Occipital lobe (tissue), 3 donors: ENCODE measurements at places on chromosomes 6 and 20.
A peak's percentile ranks its signal among the peaks of the same experiment; 100 is the strongest.

GRCh38 chr6:83592770-83593394, 80.5 kb downstream of the PRSS35 start:
- DNase-seq, result no peak

DNA sequence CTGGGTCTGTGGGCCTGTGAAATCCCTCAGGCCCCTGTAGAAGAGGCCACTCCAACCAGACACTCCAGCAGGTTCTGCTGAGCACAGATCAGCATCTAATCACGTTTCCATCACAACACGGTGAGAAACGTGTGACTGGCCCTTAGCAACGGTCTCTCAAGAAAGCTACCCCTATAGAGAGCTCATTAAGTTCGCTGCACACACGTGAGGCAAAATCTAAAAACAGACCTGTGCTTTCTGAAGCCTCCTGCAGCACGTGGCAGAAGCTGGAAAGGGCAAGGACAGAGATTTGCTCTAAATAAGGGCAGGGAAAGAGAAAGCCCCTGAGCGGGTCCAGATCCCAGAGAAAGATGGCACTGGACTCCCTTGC, 56.5 kb downstream of the GPR6 start:
- no peak for DNase-seq

DNA sequence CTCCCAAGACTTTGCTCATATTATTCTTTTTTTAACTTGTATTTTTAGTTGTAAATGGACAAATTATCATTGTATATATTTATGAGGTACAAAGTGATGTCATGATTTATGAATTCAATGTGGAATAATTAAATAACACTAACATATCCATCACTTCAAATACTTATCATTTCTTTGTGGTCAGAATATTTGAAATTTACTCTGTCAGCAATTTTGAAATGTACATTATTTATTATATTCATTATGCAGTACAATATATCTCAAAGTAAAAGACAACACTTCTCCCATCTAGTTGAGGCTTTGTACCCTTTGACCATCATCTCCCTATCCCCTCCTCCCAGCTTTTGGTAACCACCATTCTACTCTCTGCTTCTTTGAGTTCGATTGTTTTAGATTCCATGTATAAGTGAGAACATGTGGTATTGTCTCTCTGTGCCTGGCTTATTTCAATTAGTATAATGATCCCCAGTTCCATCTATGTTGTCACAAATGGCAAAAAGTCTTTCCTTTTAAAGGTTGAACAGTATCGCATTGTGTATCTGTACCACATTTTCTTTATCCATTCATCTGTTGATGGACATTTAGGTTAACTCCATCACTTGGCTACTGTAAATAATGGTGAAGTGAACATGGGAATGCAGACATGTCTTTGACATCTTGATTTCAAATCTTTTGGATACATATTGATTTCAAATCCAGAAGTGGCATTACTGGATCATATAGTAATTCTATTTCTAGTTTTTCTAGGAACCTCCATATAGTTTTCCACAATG, 197.2 kb downstream of the KIF6 start:
- no peak for DNase-seq

DNA sequence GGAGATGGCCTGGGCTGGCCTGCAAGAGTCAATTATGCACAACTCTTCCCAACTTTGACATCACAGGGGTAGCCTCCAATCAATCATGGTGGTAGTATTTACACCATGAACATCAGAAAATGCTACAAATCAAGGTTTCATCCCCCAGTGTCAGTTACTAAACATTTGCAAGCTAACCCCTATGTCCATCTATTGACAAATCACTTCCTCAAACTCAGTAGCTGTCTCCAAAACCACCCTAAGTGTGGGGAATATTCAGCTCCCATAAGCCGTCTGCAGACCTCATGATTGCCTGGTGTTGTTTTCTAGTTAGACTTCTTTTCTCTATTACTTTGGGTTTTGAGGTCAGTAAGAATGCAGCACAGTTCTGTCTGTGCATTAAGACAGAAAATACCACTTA, 200.8 kb upstream of the RIN2 start:
- DNase-seq, result no peak

DNA sequence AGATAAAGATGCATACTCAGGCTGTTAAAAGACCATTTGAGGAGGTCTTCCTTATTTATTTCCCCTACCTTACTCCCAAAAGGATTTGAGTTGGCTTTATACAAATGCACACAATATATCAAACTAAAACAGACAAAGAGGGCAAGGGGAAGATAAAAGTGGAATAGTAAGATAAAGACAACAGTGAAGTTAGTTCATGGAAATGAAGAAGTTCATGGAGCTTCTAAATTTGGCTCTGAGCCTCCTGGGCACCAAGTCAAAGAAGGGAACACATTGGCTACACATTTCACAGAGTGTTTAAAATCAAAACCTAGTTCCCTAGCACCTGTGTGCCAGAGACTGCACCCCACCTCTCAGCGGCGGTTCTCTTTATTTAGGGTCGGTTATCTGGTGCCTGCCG, 25.8 kb upstream of the ARMC2 start:
- no peak for DNase-seq

DNA sequence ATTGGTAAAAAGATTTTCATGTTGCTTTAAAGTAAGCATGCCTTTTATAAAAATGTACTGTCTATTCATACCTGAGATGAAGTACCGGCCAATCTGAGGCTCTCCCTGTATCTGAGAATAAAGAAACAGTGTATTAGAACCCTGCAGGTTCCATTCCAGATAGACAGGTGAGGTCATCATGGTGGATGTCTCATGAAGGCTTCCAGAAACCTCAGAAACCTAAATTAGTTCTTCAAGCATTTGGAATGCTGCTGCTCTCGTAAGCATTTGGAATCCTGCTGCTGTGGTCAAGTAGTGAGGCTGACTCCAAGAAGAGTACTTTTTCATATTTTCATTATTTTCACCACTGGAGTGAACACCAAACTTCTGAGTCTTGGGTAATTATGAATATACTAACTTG, 642.3 kb downstream of the MAFB start:
- no peak for DNase-seq

- no peak for DNase-seq
Observed at GRCh38 chr20:63878899-63879663, 14.0 kb downstream of the TPD52L2 start.

- DNase-seq, result no peak
Observed at GRCh38 chr6:165167311-165167710, 142.1 kb downstream of the C6orf118 start.

GRCh38 chr6:155267411-155267810, 3.6 kb downstream of the CLDN20 start:
- no peak for DNase-seq

DNA sequence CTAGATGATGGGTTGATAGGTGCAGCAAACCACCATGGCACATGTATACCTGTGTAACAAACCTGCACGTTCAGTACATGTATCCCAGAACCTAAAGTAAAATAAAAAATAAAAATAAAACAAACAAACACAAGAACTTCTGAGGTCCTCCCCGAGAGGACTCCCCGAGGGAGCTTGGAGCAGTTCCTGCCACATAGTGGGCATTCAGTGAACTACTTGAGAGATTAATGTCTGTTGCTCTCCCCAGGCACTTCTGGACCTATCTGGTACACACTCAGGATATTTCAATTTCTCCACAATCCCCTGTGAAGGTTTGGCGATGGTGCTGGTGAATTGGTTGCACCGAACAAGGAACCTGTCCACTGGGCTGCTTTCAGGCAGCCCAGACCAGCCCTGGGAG, 311.2 kb downstream of the ESR1 start:
- no peak for DNase-seq

GRCh38 chr20:64056639-64056888, 6.4 kb upstream of the TCEA2 start:
- DNase-seq, result no peak

GRCh38 chr20:30602424-30602823, 655.0 kb upstream of the DEFB115 start:
- no peak for DNase-seq

GRCh38 chr6:72464791-72465691, 156.8 kb upstream of the KCNQ5 start:
- DNase-seq, result peak; percentile 14

- DNase-seq, result no peak
Observed at GRCh38 chr6:140252099-140252498, 877.7 kb upstream of the CITED2 start.

DNA sequence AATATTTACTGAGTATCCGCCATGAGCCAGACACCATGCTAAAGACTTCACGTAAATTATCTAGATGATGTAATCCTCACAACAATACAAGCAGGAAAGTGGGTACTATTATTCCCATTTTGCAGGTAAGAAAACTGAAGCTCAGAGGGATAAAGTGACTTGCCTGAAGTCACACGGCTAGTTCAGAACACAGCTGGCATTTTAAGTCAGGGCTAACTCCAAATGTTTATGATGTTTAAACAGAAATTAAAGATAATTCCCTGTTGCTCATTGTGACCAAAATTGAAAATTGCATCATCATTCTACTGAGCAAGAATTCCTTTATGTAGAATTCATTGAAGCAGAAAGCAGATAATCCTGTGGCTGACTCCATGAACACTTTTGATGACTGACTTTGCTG, 71.3 kb upstream of the STXBP5 start:
- no peak for DNase-seq

GRCh38 chr6:5634525-5634924, 372.2 kb downstream of the NRN1 start:
- DNase-seq, result no peak

GRCh38 chr6:35173044-35173426, 31.9 kb upstream of the TCP11 start:
- DNase-seq, result no peak
